ENCODE measurements at places on chromosomes 7 and 10.

DNA sequence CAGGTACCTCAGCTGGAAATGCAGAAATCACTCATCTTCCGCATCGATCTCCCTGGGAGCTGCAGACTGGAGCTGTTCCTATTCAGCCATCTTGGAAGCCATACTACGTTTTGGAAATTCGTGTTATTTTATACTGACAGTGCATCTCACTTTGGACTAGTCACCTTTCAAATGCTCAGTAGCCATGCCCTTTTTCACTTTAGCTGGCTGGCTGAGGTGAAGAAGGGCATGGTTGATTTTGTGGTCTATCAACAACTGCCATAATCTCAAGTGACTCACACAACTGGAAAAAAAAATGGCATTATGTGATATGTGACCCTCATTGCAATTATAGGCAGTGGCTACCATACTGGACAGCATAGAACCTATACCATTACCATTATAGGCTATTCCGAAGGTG lies 100.5 kb downstream of the CCDC71L start:
- no peak for DNase-seq

- no peak for DNase-seq
These were observed 68.1 kb downstream of the MTERF1 start for GRCh38 chr7:91812388-91812787.

DNA sequence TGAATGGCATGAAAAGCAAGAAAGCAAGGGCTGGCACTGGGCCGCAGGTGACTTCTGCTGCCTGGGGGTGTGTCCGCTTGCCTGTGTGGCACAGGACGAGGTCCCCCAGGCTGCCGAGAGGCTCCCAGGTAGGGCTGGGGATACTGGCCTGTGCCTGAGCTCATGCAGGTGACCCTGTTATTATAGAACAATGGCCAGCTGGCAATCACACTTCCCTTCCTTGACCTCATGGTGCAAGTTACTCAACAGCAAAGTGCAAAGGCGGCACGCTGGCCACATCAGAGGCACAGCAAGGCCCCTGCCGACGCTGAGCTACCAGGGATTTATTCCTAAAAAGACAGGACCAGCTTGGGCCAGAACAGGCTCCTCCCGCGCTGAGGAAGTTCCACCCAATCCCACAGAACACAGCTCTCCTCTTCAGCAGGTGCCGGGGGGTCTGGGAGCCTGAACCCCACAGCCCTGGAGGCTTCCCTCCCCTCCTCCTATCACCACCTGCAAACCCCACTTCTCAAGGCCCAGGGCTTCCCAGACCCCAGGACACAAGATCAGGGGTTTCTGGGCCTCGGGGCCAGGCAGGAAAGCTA lies 1.4 kb upstream of the ADAM8 start:
- DNase-seq: no peak

DNA sequence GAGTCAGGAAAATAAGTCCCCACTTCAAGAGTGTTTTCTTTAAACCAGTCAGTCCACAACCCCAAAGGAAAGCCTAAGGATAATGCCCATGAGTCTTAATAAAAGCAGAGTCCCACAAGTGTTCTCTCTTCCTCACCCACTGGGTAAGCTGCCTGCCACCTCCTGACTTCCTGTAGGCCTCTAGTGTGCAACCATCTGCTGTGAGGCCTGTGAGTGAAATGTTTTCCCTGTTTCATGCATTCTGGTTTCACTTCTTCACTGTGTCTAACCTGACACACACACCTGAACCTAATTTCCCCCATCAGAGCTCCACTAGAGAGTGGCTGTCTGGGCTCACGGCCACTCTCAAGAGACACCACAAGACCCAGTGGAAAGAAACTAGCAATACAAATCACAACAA lies 38.9 kb upstream of the GDF10 start:
- DNase-seq: no peak

- no peak for DNase-seq
These were observed 15.2 kb downstream of the PALD1 start for GRCh38 chr10:70493660-70494234.

DNA sequence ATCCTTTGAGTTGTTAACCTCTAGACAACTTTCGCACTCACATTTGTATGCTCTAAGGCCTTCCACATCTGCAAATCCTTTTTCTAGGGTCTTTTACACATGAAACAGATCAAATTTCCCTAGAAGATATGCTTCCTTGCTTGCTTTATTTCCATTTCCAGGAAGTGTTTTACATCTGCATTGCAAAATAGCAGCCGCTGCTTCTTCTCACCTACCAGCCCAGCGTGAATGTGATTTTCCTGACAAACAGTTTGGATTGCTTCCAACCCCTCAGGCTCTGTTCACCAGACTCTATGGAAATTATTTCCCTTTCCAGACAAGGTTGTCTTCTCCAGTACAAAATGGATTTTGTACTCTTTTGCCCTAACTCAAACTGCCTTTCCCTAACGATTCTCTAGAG lies 50.9 kb upstream of the PAPSS2 start:
- no peak for DNase-seq

DNA sequence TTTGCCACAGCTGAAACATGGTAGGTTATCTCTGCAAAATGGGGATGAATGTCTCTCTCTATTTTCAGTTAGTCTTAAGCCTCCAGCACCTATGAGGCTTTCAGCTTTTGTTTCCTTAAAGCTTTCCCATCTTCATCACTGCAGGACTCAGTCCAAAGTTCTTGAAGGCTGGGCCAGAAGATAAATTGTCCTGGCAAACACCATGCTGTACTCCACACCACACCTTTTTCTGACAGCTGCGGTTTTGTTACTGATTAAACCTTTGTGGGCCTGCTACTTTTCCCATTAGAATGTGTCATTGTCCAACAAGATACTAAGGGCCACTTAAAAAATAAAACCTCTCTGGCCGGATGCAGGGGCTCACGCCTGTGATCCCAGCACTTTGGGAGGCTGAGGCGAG lies 87.2 kb upstream of the A1CF start:
- DNase-seq: no peak

- no peak for DNase-seq
These were observed 117.5 kb downstream of the NSUN6 start for GRCh38 chr10:18533896-18534295.

- no peak for DNase-seq
These were observed 76.0 kb downstream of the HIP1 start for GRCh38 chr7:75662579-75663301.

DNA sequence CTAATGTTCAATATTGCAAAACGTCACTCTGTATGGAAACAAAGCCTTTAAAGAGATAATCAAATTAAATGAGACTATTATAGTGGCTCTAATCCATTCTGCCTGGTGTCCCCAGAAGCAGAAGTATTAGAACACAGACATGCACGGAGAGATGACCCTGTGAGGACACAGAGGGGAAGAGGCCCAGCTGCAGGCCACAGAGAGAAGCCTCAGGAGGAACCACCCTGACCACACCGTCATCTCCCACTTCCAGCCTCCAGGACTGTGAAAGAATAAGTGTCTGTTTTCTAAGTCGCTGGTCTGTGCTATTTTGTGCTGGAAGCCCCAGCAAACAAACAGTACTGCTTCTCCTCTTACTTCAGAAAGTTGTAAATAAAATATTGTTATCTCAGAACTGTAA lies 283.5 kb upstream of the ADARB2 start:
- DNase-seq: no peak

DNA sequence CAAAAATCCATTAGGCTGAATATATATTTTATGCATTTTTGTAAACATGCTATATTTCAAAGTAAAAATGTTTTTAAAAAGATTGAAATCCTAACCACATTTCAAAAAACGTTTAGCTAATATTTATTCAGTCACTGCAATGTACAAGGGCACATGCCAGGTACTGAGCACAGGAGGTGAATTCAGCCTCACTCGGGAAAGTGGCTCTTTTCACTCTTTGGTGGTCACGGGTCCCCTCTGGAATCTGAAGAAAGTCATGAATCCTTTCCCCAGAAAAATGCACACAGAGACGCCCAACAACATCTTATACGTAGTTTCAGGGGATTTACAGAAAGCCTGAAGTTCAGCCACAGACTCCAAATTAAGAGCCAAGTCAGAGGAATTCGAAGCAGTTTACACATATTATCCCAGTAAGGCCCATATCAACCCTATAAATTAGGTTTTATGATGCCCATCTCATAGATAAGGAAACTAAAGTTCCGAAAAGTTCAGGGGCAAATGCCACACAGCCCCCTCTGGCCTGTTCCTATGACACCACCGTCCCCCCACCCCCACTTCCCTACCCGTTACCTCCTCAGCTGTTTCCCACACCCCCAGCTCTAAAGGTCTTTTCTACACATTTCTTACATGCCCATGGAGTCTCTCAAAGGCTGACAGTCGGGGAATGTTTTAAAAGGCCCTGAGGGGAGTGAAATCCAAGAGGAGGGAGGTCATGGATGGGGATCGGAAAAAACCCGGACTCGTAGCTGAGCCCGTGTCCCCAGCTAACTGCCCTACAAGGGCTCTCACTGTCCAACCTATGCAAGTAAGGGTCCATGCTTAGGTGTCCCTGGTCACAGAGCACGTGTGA lies 9.6 kb upstream of the SVOPL start:
- DNase-seq: no peak

GRCh38 chr7:77665161-77665560 lies 31.1 kb upstream of the RSBN1L start:
- DNase-seq: no peak

- no peak for DNase-seq
These were observed 3.0 kb downstream of the IRF5 start for GRCh38 chr7:128940494-128941322.

- no peak for DNase-seq
These were observed 667.8 kb downstream of the PCDH15 start for GRCh38 chr10:54133203-54133602.

DNA sequence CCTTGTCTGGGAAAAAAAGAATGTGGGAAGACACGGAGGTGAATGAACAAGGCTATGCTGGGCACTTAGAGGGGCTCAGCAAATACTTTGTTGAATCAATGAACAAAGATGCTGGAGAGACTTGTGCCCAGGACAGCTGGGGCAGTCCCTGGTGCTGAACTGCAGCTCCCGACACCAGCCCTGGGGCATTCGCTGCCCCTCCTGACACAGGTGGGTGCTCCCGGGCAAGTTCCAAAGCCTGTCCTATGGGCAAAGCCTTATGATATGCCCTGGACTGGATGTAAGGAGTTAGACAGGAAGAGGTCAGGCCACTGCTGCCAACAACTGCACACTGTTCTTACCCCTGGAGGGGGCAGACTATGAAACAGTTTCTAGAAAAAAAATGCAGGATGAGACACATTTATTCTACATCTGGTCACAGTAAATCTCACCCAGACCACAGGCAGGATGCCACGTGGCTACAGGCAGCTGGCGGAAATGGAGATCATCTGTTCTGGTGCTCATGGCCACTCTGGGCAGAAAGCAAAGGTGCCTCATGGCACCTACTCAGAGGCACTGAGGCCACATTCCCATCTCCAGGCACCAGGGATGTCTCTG lies 21.9 kb upstream of the FRAT2 start:
- no peak for DNase-seq

GRCh38 chr10:120873741-120874140 lies 22.6 kb downstream of the WDR11 start:
- no peak for DNase-seq

DNA sequence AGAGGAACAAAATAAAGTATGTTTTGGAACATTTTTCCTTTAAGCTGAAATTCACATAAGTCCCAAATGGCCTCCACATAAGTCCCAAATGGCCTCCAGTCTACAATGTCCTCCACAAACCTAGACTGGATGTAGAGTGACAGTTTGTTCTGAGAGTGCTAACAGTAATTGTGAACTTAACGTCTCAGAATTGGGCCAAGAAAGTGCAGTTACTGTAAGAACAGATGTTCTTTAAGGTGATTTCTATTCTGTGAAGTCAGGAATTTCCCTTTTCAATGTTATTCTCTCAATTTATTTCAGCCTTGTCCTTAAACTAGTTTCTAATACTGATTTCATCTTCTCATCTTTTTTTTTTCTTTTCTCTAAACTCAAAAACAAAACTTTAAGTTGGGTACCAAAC lies 188.7 kb upstream of the SEMA3E start:
- no peak for DNase-seq

Data from cortex of kidney (tissue), 1 donor.